ENCODE measurements at places on chromosomes 5 and 9.

GRCh38 chr9:105842023-105842644 lies 147.8 kb downstream of the TMEM38B start:
- no peak for DNase-seq

- DNase-seq: peak; percentile 15
Observed at GRCh38 chr5:42912184-42912798, 100.6 kb upstream of the SELENOP start.

GRCh38 chr5:15977851-15978250 lies 201.7 kb downstream of the MARCHF11 start:
- DNase-seq: no peak

GRCh38 chr5:107372723-107373450 lies 297.9 kb downstream of the EFNA5 start:
- DNase-seq: no peak

DNA sequence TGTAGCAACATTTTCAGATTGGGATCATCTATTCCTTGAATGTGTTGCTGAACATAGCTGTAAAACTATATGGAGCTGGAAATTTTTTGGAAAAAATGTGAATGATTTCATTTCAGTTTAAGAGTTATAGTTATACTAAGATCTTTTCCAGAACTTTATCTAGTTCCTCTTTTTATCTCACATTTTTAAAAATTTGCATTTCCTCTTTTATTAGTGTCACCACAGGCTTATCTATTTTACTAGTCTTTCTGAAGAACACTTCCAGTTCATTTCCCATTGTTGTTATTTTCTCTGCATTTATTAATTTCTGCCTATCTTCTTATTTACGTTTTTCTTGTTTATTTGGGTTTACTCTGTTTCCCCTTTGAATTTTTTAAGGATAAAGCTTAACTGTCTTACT lies 46.0 kb upstream of the FSTL4 start:
- no peak for DNase-seq

DNA sequence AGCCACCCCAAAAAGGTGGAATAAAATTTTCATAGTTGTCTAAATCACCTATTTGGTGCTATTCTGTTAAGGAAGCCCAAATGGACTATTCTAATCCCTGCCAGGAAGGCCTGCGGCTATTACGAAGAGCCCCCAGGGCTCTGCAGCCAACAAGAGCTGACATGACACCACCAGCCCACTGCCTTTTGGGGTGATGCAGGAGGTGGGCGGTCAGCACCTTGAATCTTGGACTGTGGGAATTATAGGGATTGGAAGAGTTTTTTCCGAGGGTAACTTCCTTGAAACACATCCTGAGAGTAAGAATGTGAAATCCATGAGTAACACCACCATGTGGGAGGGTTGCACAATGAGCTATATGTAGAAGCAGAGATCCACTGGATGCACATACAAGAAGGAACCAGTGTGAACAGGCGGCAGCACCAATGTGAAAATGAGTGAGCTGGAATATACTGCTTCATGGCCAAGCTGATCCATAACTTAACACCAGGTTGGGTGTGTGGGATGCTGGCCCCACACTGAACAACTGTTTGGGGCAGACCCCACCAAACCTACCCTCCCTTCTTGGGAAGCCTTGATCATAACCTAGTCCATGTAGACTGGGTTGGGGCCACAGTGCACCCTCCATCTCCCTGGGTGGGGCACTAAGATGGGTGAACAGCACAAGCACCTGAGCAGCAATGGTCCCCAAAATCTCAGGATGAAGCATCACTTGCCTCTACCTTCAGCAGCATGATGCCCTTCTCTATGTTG lies 239.0 kb downstream of the FSTL4 start:
- DNase-seq: no peak

- DNase-seq: no peak
Observed at GRCh38 chr9:95147452-95148207, 169.9 kb downstream of the FANCC start.

DNA sequence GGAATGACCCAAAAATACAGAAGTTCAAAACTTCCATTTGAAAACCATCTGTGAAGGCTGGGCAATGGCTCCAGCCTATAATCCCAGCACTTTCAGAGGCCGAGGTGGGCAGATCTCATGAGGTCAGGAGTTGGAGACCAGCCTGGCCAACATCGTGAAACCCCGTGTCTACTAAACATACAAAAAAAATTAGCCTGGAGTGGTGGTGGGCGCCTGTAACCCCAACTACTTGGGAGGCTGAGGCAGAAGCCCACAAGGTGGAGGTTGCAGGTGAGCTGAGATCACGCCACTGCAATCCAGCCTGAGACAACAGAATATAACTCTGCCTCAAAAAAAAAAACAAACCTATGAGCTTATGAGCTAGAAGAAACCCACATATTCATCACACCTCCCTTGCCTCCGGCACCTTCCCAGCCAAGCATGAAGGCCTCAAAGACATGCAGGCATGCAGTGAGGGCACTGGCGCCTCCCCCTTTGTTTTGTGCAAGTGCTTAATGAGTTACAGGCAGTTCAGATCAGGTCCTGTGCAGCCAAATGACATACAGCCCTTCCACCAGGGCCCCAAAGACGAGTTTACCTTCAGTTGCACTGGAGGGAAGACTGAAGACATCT lies 9.9 kb downstream of the HNRNPH1 start:
- DNase-seq: no peak

DNA sequence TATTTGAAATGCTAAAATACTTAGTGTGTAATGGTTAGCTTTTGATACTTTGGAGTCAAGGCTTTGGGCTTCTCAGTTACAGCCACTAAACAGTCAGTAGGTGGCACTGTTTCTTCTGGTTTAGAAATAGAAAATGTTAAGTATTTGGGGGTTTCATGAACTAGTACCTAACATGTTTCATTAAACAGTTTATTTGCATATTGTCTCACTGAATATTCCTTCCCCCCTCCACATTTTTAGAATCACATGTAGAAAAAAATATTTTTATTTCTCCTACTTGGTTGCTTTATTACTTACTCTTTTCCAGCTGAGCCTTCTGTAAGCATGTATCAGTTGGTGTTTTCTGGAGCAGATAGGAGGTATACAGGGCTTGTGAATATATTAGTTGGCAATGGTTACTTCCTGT lies 48.0 kb downstream of the IPO11 start:
- peak; percentile 33 for DNase-seq

- DNase-seq: no peak
Observed at GRCh38 chr9:11663913-11664312, 1029.3 kb upstream of the TYRP1 start.

- no peak for DNase-seq
Observed at GRCh38 chr9:88994469-88995199, 3.4 kb downstream of the S1PR3 start.

DNA sequence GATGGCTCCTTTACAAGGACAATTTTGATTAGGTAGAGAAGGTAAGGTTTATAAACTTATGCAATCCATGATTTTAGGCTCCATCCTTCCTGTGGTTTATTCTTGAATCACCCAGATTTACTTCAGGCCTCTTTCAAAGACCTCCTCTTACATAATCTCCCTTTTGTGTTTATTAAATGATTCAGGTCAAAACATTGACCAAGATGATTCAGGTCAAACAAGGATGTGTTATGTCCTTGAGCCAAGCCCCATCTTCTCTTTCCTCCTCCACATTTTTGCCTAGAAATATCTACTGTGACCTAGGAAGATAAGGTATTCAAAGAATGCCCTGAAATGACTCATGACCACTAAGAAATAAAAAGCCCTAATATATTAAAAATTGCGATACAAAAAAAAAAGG lies 31.8 kb upstream of the TLR4 start:
- no peak for DNase-seq

- no peak for DNase-seq
Observed at GRCh38 chr5:133032852-133033742, 6.7 kb upstream of the ZCCHC10 start.

GRCh38 chr5:53463909-53464621 lies 16.4 kb upstream of the FST start:
- no peak for DNase-seq

GRCh38 chr5:177336112-177336511 lies 15.4 kb downstream of the LMAN2 start:
- DNase-seq: no peak

- DNase-seq: no peak
Observed at GRCh38 chr5:65989158-65989557, 62.8 kb downstream of the ERBIN start.

DNA sequence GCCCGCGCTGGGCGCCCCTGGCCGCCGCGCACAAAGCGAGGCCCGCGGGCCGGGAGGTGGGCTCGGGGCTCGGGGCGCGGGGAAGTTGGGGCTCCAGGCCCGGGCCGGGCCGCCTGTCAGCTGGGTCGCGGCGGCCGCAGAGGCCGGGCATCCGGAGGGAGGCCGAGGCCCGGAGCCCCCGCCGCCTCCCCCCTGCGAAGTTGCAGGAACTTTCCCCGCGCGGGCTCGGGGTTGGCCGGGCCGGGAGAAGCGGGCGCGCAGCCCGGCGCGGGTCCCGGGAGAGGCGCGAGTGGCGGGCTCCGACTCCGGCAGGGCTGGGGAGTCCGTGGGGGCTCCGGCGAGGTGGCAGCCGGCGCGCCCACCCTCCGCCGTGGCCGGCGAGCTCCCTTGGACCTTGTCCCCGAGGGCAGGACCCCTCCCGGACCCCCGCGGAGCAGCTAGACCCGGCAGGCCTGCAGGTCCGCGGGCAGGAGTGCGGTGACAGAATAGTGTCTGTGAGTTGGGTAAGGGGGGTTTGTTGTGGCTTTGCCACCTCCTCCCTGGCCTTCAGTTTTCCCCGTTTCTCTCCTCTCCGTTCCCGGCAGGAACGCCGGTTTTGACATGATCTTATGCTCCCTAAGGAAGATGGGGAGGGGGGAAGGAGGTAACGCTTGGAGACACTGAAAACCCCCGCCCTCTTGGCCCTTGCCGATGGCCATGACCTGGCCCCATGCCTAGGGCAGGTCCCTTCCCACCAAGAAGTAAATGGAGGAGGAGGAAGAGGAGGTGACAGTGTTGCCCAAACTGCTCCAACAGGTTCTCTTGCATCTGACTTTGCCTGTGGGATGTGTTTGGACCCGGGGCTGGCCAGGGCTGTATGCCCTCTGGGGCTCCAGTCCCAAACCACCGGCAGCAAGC lies 942 bp downstream of the PHF2 start:
- no peak for DNase-seq

DNA sequence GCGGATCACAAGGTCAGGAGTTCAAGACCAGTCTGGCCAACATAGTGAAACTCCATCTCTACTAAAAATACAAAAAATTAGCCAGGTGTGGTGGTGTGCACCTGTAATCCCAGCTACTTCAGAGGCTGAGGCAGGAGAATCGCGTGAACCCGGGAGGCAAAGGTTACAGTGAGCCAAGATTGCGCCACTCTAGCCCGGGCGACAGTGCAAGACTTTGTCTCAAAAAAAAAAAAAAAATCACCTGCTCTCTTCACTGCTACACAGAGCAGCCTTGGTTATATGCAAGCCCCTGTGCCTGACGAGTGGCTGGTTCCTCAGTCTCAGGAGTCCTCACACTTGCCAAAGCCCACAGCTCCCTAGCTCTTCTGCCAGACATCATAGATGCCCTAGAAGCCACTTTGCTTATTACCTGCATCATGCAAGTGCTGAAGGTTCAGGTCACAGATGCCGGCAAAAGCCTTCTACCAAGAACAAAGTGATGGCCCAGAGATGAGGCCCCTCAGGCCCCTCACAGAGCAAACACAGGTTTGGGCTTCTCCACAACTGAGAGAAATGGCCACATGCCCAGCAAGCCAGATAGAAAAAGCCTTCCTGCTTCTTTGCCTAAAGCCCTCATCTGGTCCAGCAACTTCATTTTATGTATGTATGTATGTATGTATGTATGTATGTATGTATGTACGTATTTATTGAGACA lies 176.4 kb downstream of the AUH start:
- no peak for DNase-seq

DNA sequence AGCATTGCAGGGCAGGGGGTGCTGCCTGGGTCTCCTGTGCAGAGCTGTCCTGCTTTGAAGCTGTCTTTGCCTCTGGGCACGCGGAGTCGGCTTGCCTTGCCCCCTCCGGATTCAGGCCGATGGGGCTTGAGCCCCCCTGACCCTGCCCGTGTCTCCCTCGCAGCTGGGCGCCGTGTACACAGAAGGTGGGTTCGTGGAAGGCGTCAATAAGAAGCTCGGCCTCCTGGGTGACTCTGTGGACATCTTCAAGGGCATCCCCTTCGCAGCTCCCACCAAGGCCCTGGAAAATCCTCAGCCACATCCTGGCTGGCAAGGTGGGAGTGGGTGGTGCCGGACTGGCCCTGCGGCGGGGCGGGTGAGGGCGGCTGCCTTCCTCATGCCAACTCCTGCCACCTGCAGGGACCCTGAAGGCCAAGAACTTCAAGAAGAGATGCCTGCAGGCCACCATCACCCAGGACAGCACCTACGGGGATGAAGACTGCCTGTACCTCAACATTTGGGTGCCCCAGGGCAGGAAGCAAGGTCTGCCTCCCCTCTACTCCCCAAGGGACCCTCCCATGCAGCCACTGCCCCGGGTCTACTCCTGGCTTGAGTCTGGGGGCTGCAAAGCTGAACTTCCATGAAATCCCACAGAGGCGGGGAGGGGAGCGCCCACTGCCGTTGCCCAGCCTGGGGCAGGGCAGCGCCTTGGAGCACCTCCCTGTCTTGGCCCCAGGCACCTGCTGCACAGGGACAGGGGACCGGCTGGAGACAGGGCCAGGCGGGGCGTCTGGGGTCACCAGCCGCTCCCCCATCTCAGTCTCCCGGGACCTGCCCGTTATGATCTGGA lies 2.7 kb downstream of the CEL start:
- no peak for DNase-seq

GRCh38 chr5:36305571-36306326 lies 4.0 kb upstream of the RANBP3L start:
- peak; percentile 31 for DNase-seq

GRCh38 chr5:108345541-108346171 lies 36.2 kb downstream of the FBXL17 start:
- peak; percentile 27 for DNase-seq

GRCh38 chr5:119171686-119172085 lies 100.8 kb downstream of the DMXL1 start:
- DNase-seq: no peak

DNA sequence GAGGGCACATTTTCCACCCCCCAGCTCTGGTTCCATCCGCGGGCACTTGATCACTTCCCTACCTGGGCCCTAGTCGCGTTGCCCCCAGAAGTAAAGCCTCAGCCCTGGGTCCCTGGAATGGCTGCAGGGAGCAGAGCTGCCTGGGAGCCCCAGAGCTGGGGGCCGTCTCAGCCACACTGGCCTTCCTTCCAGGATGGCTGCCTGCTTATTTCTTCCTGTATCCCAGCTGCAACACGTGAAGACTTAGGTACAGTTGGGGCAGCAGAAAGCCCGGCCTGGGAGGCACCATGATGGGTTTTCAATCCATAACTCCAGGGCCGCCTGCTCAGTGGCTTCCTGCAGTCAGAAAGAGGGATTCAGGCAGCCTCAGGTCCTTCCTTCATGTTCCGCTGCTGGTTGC lies 232.3 kb downstream of the IRX2 start:
- DNase-seq: no peak

All from DMS79 treated with DMSO at 0.1 percent for 48 hours (cell line).